NCI-H82 (cell line): ENCODE measurements at places on chromosomes 3 and 15.

DNA sequence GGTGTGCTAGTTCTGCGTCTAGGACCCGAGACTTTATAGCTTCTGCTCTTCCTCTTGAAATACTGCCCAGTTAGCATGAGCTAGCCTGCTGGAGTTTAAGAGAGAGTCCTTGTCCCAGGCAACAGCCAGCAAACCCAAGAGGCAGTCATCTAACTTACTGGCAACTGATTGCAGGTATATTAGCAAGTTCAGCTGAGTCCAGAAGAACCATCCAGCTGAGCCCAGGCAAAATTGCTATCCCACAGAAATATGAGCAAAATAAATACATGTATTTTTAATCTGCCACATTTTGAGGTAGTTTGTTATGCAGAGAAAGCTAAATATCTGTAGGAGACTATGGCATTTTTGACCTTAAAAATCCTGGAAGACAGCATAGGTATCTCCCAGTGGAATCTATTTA lies 174.4 kb upstream of the CMC1 start:
- DNase-seq, result no peak

GRCh38 chr3:171783086-171783485 lies 27.2 kb downstream of the PLD1 start:
- no peak for DNase-seq

DNA sequence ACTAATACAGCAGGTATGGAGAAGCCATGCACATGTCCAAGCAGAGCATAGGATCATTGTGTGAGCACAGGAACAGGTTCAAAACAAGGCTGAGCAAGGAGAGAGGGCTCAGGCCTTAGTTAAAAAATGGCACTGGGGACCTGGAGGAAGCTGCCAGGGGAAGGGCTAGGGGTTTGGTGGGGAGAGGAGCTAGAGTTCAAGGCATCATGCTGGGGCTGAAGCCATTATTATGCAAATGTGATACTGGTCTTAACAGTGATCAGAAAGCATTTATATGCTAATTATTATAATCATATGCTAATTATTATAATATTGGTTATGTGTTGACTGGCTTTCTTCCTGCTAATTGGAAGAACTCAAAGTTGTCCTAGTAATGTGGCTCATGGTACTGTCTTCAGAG lies 546.0 kb upstream of the CFAP20DC start:
- DNase-seq, result no peak

DNA sequence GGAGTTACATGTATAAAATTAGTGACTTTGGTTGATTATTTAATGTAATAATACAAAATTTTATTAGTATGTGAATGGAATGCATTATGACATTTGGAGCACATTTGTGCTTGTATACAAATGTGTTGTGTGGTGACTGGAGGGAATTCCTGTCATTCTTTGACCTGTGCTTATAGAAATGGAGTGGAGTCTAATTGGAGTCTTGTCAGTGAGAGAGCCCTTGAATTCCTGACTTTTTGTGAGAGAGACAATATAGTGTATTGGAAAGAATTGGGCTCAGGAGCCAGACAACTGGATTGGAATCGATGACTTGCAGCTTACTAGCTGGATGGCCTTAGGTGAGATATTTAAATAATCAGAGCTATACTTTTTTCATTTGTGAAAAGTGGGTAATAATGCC lies 9.4 kb downstream of the TCF12 start:
- no peak for DNase-seq

DNA sequence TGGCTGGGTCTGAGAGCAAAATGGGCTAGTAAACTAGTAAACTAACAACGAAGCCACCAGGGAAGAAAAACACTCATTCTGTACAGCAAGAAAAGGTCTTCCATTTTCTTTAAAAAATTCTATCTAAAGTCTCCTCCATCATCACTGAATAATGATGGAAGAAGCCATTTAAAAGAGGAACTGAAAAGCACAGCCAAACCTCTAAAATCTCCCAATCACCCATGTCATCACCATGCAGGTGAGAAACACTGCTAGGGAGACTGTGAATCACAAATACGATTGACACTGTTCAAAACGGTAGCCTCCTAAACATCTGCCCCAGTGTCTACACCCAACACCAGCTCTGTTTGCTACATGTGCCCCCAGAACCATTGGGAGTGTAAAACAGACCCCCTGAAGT lies 140.4 kb downstream of the RORA start:
- no peak for DNase-seq

GRCh38 chr3:9067352-9067975 lies 104.2 kb upstream of the RAD18 start:
- DNase-seq, result peak; percentile 68

DNA sequence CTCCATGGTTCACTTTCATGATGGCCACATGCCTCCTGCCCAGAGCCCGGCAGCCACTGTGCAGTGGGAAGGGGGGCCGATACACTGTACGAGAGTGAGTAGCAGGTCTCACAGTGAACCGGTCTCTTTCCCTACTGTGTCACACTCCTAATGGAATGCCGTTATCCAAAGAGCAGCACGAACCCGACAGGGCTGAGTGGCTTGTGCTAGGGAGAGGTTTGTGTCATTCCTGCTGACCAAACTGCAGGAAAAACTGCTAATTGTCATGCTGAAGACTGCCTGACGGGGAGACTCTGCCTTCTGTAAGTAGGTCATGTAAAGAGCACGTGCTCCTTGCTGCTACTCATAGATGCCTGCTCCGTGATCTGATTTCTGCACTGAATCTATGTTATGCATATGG lies 105.1 kb downstream of the ARPP21 start:
- no peak for DNase-seq

DNA sequence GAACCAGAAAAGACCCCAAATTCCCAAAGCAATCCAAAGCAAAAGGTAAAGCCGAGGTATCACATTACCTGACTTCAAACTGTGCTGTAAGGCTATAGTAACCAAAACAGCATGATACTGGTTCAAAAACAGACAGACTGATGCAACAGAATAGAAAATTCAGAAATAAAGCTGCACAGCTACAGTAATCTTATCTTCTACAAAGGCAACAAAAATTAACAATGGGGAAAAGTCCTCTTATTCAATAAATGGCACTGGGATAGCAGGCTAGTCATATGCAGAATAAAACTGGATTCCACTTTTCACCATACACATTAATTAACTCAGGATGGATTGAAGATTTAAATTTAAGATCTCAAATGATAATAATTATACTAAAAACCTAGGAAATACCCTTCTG lies 392.6 kb upstream of the CBLB start:
- no peak for DNase-seq

GRCh38 chr15:61159901-61160300 lies 69.2 kb downstream of the RORA start:
- DNase-seq, result no peak

DNA sequence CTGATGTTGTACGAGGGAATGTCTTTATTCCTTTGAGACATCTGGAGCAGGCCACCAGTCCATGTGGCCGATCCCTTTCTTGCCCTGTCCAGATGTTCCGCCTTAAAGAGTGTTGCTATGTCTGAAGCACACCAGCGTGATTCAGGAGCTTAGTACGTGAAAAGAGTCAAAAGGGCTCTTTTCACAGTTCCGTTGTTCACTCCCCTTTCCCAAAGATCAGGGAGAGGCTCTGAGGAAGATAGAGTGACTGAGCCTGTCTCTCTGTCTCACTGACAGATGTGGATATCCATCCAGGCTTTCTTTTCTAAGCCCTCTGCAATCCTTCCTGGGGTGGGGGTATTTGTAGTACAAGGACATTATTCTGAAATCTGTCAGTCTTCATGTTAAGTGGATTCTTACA lies 262.5 kb upstream of the LRTM1 start:
- peak; percentile 13 for DNase-seq

DNA sequence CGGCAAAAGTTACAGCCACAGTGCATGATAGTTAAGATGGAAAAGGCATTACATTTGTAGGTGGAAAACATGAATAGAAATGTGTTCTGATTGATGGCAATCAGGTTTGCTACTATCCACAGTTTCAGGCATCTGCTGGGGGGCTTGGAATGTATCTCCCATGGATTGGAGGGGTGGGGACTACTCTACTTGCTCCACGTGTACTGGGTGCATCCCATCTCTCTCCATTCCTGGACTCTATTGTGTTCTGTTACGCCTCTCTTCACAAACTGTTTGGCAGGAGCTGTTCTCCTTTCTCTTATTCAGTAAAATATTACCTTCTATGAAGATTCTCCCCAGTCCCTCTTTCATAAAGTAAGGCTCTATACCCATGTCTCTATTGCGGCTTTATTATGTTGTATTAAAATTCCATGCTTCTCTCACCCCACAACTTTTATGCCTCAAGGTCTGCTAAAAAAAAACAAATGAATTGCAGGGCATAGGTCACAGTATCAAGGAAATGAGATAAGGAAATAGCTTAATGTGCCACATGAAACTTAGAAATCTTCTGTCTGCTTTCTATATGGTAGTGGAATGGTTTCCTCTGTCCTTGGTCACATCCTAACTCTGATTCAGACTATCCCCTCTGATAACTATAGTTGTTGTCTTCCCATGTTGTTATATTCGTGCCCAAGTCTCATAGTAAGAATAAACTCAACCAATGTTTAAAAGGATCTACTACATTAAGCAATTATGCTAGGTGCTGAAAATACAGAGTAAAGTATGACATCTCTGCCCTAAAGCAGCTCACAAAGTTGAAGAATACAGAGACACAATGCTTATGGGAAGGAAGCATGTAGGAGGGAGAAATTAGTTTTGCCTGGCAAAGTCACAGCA lies 43.2 kb downstream of the LRRFIP2 start:
- DNase-seq, result no peak

DNA sequence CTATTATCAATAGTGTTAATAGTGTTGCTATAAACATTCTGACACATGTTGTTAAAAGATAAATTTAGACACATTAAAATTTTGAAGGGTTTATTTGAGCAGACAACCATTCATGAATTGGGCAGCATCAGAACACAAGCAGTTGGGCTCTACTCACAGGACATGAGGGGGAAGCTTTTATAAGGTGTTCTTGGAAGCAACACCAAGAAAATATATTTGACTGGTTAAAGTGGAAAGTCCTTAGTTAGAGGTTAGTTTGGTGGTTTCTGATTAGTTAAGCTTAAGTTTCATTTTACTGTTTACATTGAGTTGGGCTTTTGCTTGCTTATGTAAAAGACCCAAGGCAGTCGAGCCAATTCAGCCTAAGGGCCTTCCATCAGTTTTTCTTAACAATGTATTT lies 220.7 kb downstream of the CD47 start:
- DNase-seq, result no peak

GRCh38 chr3:179811321-179812095 lies 158.7 kb downstream of the USP13 start:
- peak; percentile 84 for DNase-seq
